NCI-H2081 (cell line): ENCODE measurements at places on chromosomes 11 and 22.
A peak's percentile ranks its signal among the peaks of the same experiment; 100 is the strongest.

DNA sequence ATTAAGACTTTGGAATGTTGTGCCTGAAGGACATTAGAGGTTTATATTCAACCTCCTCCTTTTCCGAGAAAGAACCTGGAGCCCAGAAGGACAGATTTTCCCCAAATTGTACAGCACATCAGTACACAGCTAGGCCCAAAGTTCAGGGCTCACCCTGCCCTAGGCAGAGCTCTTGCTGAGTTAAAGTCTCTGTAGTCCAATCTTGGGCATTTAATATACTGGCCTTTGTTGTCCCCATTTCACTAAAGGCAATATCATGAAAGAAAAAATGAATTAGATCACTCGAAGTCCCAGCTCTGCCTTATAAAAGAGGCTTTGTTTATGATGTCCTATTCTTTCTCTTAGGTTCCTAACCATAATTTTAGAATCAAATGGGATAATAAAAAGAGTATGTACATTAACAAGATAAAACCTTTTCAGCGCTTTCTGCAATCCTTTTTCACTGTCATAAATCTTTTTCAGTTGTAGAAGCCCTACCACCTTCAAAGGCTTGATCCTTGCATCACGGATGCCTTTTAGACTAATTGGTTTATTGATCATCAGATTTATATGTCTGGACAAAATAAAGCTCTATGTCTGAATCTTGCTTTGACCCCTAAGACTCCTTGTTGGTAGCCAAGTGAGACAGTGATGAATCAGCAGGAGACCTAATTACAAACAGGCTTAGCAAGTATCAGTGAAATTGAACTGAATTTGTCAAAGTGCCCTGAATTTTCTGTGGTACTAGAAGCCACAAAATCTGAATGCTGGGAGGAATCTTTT is 39.8 kb downstream of the RELT start:
- no peak for DNase-seq

DNA sequence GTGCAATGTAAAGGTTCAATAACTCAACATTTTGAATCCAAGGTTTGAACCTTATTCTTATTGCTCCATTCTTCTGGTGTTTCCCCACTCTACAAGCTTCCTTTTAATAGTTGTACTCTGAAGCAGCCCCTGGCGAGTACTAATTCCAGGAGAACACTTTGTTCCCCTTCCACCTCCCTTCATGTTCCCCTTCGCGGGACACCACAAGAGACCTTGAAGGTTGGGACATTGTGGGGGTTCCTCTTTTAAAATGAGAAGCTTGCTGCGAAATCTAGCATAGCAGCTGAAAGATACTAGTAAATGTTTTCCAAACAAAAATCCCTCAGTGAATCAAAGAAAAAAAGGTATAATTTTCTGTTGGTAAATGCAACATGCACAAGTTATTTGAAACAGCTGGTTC is 626.3 kb upstream of the LRRC4C start:
- DNase-seq: no peak

DNA sequence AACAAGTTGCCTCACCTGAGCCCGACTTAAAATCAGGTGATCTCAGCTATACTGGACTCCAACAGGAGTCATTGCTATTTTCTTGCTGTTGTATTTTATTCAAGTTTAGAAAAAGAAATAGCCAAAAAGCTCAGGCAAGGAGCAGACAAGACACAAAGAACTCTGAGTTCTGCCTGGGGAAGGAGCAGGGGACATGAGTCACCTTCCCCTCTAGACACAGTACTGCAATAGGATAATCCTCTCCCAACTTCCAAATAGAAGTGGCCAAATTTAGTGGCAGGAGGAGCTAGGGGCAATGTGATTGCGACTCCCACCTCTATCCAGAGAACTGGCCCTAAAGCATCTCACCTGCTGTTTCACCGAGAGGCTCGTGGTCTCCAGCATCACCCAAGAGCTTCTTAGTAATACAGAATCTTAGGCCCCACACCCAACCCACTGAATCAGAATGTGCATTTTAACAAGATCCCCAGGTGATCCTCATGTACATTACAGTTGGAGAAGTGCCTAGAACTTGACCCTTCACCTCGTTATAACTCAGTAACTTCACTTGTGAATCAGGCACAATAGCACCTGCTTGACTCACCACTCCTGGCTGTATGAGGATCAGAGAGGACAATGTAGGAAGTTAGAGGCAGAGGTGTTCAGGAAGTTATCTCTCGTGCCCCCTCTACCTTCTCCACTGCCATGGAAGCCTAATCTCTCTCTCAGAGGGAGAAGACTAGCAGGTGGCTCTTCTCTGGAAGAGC is 56.8 kb upstream of the FBXO3 start:
- no peak for DNase-seq

DNA sequence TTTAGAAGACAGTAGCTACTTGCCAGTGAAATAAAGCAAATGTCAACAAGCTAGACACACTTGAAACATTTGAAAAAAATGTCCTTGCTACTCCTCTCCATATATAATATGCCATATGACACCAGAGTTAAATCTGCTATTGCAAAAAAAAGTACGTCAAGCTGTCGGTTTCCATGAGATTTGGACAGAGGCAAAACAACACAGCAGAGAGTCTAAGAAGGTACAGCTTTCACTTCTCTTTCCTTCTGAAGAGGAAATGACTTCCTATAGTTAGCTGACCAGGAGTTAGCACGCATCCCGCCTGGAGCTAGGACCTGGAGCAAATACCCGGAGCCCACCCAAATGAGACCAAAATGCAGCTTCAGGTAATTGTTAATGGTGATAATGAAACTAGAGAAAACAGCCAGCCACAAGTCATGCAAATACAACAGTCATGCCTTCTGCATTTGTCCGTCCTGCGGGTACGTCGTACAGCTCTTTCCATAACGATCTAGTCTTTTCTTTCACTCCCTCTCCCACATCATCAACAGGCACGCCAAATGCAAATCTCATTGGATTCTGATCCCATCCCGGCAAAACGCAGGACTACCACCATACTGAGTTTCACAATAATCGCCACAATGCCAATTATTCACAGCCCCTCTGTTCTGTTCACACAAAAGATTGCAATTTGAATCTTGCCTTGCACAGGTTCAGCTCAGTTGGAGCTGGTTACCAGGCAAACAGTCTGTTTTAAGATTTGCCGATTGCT is 395.0 kb upstream of the CCDC90B start:
- DNase-seq: peak; percentile 39

DNA sequence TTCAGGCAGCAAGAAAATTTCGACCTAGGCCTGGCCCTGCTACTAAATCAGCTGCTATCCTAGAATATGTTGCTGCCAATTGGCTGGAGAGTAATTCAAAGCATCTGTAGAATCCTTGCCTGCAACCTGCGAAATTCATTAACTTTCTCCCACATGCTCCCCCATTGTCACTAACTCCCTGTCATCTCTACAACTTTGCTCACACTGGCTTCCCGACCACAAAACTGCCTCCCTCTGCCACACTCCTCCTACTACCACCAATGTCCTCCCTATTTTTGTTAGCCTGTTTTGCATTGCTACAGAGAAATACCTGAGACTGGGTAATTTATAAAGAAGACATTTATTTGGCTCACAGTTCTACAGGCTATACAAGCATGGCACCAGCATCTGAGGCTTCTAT is 570.6 kb downstream of the INSC start:
- DNase-seq: no peak
